ENCODE measurements at places on chromosomes 5 and 9.
A peak's percentile ranks its signal among the peaks of the same experiment; 100 is the strongest.

DNA sequence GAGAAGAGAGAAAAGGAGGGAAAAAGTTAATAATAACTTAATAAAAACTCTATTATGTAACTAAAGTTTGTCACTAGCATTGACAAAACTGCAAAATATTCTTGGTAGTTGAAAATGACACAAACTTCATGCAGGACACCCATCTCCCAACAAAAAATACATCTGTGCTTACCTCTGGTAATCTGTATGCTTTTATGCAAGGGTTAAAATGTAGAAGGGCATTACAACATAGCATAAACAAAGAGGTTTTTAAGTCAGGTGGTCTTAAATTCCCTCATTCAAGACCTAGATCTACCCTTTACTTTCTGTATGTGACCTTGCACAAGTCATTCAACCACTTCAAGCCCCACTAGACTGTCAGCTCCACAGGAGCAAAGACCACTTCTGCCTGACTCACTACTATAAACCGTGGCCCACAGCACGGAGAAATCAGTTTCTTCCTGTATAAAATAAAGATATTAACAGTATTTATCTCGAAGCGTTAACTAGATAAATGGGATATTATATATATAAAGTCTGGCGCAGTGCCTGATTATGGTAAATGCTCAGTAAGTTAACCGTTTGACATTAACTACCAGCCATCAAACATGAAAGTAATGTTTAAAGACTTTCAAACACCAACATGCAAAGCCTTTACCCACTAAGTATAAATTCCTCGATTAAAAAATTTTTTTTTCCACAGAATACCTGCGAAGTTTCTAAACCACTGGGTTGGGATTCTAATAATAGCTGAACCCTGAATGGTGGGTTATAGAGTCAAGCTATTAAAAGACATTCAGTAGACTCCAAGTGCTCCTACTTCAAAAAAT lies 2.0 kb downstream of the FBXL17 start:
- no peak for DNase-seq

DNA sequence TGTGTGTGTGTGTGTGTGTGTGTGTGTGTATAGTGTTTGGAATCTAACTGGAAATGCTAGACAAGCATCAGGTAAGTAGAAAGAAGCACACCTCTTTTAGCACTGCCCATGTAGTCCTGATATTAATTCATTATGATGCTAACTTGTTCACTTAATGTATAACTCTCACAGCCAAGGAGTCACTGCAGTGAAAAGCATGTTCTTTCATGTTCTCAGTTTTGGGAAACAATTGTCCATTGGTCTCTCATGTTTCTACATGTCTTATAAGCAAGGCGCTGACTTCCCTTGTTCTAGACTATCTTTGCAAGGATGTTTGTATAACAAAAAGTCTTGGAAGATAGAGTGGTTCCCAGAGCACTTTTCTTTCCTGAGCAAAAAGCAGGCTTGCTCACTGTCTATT lies 148.8 kb upstream of the TNPO1 start:
- DNase-seq: no peak

DNA sequence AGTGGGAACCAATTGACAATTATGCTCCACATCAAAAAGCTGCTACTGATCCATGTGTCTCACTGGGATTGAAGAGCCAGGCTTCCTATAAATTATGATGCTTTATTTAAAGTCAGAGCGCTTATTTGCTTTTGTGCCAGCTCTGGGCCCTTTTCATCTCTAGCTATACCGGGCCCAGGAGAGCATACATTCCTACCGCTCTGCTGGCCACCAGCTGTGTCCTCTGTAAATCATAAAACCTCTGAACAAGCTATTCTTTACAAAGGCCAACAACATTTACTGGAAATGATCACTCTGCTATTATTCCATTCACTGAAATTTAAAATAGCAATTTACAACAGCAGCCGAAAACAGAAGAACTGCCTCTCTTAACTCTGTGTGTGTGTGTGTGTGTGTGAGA lies 86.6 kb downstream of the ZNF608 start:
- no peak for DNase-seq

GRCh38 chr9:93257808-93258331 lies 73.9 kb downstream of the WNK2 start:
- DNase-seq: no peak

GRCh38 chr5:66710557-66711088 lies 114.4 kb downstream of the MAST4 start:
- no peak for DNase-seq

GRCh38 chr9:72041775-72042194 lies 18.6 kb downstream of the C9orf57 start:
- DNase-seq: no peak

GRCh38 chr9:105646879-105647594 lies 15.2 kb upstream of the TAL2 start:
- DNase-seq: no peak

- DNase-seq: no peak
These were observed 151.3 kb downstream of the GAS1 start for GRCh38 chr9:86795823-86796553.

DNA sequence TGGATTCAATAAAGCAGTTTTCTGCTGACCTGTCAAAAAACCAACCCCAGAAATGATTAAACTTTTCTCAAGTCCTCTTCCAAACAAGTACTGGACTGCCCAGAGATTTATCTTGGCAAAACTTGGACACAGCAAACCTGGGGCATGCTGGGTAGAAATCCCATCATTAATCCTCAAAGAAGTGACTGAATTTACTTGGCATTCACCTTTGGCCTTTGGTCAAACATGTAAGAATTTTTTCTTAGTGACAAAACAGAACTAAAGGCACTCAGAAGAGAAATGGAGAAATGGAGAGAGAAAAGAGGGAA lies 248.6 kb upstream of the NREP start:
- DNase-seq: no peak

- DNase-seq: no peak
These were observed 1.8 kb downstream of the AUH start for GRCh38 chr9:91359734-91360470.

- DNase-seq: no peak
These were observed 90.4 kb downstream of the SERINC5 start for GRCh38 chr5:80165452-80165851.

- DNase-seq: no peak
These were observed 152.9 kb downstream of the AUH start for GRCh38 chr9:91208837-91209236.

GRCh38 chr5:92163906-92164305 lies 780.8 kb upstream of the ARRDC3 start:
- no peak for DNase-seq

DNA sequence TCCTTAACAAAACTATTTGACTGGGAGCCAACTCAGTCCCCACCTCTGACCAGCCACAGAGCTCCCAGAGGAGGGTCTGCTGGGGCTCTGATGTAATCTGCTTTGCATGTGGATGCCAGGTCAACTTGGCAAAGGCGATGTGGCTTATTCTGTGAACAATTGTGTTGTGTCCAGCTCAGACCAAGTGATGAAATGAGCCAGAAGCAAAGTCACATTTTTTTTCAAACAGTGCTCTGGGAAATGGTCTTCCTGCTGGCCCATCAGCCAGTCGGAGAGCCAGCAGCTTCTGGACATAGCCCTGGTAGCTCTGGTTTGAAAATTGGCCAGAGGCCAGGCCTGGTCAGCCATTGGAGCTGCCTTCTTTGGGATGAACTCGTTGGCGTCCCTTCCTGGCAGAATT lies 86.5 kb downstream of the ANGPTL2 start:
- DNase-seq: no peak

GRCh38 chr5:61180886-61181285 lies 18.6 kb upstream of the SMIM15 start:
- DNase-seq: no peak

GRCh38 chr9:33458444-33458843 lies 11.1 kb upstream of the AQP3 start:
- peak; percentile 51 for DNase-seq

GRCh38 chr5:176732306-176732705 lies 78.1 kb upstream of the UNC5A start:
- DNase-seq: no peak

GRCh38 chr5:76331126-76331525 lies 72.0 kb upstream of the IQGAP2 start:
- peak; percentile 16 for DNase-seq

- no peak for DNase-seq
These were observed 66.7 kb upstream of the TBC1D9B start for GRCh38 chr5:179974246-179974945.

DNA sequence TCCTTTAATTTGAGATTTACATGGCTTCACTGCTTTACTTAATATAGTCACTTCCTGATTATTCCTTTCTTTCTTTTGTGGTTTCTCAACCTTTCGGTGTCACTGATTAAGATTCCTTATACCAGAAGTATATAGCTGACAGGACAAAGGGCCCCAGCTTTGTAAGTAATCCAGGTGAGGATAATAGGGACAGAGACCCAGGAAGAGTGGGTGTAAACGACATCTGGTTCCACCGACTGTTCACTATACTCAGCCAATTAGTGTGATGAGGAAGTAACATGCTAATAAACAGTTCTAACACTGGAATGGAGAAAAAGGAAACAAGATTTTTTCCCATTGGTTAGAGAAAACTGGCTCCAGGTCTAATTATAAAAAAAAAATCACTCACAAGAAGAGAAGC lies 286.3 kb upstream of the EFNA5 start:
- no peak for DNase-seq

DNA sequence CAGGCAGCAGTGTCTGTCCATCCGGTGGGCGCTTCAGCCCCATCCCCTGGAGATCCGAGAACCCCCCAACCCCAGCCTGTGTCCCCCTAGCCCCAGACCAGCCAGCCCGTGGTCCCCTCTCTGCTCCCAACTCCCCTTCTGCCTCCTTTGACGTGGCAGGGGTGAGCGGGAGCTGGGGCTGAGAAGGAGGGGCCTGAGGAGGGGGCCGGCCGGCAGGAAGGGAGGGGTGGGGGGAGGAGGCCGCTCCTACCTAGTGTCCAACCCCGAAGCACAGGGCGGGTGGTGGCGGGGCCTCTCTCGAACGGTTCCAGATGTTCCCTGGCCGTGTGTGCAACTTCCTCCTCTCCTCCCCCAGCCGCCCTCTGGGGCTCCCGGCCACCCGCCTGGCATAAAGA lies 31.0 kb downstream of the GOLGA2 start:
- DNase-seq: no peak

GRCh38 chr9:129595903-129596540 lies 24.9 kb downstream of the C9orf50 start:
- DNase-seq: no peak

- DNase-seq: no peak
These were observed 187.7 kb downstream of the BRINP1 start for GRCh38 chr9:119181561-119181960.

DNA sequence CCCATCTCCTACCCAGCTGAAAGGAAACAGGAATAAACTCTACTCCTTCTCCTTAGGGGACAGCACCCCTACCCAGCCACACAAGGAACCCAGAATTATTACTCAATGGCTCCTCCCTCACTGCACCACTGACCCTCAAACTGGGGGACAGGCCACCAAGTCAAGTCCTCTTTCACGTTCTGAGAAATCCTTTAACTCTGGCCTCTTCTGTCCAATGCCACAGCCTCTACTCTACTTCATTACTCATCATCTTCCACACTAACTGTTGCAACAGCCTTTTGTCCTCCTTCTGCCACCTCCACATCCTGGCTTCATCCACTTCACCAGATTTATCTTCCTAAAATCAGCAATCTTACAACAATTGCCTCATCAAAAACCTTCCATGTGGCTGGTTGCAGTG lies 6.8 kb downstream of the TTC39B start:
- no peak for DNase-seq

DNA sequence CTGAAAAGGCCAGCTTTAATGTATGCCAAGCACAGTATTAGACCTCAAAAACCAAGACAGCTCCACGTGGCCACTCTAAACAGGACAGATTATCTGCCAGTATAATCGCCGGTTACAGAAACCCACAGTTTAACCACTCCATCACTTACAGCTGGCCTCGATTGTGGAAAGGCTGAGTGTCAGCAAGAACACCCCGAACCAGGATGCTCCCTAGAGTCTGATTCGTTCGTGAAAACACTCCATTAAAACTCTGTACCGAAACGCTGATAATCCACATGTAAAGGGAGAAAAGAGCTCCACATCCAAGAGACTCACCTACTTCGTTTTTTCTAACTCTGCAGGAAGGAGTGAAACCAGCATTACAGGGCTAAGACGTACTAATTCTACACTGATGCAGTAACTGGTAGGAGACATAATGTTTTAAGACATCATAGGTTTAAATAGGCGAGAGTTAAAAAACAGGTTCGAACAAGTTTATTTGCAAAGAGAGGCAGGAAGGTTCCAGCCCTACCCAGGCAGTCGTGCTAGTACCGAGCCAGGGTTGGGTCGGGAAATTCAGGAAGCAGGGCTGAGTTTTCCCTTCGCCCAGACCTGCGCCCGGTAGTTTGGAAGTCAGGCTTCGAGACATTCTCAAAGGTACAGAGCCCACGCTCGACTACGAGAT lies 949 bp downstream of the SERINC5 start:
- DNase-seq: peak; percentile 12

- DNase-seq: no peak
These were observed 266.6 kb downstream of the PIK3R1 start for GRCh38 chr5:68482199-68482598.

DNA sequence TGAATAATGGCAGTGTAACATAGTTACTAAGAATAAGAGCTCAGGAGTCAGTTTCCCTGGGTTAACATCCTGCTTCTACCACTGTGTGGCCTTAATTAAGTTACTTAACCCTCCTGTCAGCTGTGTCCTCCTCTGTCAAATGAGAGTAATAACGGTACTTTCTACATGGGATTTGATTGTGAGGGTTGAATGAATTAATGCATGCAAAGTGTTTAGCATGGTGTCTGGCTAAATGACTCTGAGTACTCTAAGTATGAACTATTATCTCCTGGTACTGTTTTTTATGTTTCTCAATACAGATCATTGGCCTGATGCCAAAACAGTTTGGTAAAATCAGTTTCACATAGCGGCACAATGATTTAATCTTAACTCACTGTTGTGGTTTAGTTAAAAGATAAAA lies 19.6 kb downstream of the ZNF131 start:
- no peak for DNase-seq

DNA sequence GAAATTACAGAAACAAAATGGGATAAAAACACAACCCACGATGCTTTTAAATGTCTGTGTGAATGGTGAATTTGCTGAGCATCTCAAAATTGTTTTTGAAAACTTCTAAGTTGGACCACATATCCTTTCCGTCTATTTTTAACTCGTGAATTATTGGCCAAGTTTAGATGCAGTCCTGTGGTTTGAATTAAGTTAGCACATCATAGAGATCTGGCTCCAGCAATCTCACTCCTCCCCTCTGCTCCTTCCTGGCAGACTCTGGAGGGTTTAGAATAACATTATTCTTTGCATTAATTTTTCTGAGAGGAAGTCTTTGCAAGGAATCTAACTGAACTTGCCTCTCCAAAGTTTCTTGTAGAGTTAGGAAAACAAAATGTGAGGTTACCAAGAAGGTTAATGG lies 14.5 kb upstream of the ANKRD55 start:
- no peak for DNase-seq

GRCh38 chr9:5617749-5618148 lies 11.2 kb upstream of the RIC1 start:
- DNase-seq: no peak
